MG63 (cell line): ENCODE measurements at places on chromosomes 5 and 9.

GRCh38 chr9:97958812-97959511, 21.0 kb upstream of the HEMGN start:
- peak; percentile 38 for DNase-seq

- no peak for DNase-seq
Observed at GRCh38 chr5:74164725-74165235, 475.7 kb downstream of the ENC1 start.

- DNase-seq, result peak; percentile 58
Observed at GRCh38 chr5:107809201-107810034, 138.7 kb upstream of the EFNA5 start.

DNA sequence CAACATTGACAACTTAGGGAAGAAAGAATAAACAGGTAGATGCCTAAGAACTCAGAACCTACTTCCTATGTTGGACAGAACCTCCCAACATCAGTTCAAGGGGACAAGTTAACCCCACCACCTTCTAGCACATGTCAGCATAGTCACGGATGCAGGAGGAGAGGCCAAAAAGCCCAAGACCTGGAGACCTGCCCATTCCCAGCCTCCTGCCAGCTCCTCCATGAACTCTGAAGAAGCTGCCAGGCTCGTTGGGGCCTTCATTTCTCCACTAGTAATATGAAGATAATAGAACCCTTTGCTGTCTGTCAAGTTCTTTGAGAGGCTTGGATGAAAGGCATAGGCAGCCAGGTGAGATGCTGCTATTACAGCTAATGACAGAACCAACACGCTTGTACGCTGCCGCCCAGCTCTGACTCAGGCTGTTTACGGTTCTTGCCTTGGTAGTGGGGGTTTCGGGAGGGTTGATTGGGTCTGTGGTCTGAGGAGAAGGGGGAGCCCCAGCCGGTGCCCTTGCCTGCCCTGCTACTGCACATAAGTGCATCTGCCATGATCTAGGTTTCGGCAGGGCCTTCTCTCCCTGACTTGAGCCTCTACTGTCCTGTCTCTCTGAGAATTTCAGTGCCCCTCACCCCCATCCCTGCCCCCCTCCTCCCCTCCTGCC, 82.2 kb downstream of the NRG2 start:
- DNase-seq, result no peak

GRCh38 chr5:76583163-76584047, 39.8 kb downstream of the F2RL2 start:
- DNase-seq, result no peak

DNA sequence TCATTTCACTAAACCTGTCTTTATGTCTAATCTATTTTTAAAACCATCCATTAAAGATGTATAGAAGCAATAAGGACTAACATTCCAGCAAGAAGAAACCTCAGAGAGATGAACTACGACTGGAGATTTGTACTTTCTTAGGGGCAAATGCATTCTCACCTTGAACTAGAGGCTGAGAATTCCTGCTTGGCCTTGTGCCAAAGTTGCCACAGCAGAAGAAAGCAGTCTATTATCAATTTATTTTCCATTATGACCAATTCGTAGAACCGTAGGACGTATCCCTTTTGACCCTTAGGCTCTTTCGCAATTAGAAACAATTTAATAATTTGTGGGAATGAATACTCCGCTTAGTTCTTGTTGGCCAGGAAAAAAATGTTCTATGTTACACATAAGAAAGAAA, 1647.4 kb upstream of the CDH9 start:
- DNase-seq, result no peak

DNA sequence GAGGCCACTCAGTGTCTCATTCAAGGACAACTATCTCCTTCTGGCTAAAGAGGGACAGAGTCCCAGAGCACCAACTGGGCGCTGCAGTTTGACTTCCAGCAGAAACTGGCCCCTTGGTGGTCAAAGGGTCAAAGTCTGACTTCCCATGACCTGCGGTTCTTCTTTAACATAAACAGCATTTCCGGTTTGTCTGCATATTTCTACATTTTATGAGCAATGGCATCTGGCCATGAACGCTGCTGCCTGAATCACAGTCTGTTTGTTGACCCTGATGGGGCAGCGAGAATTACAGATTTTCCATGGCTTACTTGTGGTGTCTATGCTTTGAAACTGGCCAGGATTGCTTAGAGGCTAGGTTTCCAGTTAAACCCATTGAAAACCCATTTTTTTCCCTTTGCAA, 1.3 kb downstream of the TNFSF15 start:
- peak; percentile 78 for DNase-seq

- DNase-seq, result no peak
Observed at GRCh38 chr5:145598184-145598583, 237.0 kb downstream of the PRELID2 start.

- DNase-seq, result peak; percentile 34
Observed at GRCh38 chr5:176360894-176361436, 599 bp downstream of the KIAA1191 start.

- DNase-seq, result peak; percentile 14
Observed at GRCh38 chr5:14806456-14806855, 65.1 kb downstream of the ANKH start.
